ENCODE measurements at places on chromosomes 1 and 21.

- H3K27ac ChIP-seq = no peak overlapping the region
- no peak overlapping the region for H3K4me3 ChIP-seq
- H3K27me3 ChIP-seq = peaks cover 4% of the 10 kb centered on the region
- no peak for DNase-seq
- H3K36me3 ChIP-seq = no peaks in the 10 kb centered on the region
- H3K4me1 ChIP-seq = peaks cover 12% of the 10 kb centered on the region
Measured at GRCh38 chr1:25683177-25683576, 66.6 kb downstream of the MAN1C1 start.

GRCh38 chr1:165144757-165145397 is 211.6 kb downstream of the LMX1A start:
- H3K27ac ChIP-seq = no peak overlapping the region
- peak; percentile 80 for DNase-seq
- H3K4me3 ChIP-seq = no peak overlapping the region

DNA sequence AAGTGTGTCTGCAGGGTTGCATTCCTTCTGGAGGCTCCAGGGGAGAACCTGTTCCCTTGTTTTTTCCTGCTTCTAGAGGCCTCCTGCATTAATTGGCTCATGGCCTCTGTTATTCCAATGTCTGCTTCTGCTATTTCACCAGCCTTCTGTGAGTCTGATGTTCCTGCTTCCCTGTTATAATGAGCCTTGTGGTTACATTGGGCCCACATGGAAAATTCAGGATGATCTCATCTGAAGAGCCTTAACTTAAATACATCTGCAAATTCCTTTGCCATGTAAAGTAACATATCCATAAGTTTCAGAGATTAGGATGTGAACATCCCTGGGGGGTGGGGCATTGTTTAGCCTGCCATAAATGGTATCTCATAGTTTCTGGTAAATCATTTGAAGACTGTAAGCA is 181.1 kb downstream of the RWDD3 start:
- no peak for DNase-seq
- H3K4me3 ChIP-seq = no peak overlapping the region
- no peaks in the 10 kb centered on the region for H3K4me1 ChIP-seq
- peaks cover 4% of the 10 kb centered on the region for H3K27me3 ChIP-seq

GRCh38 chr1:246281639-246282038 is 225.4 kb downstream of the SMYD3 start:
- H3K27me3 ChIP-seq = no peaks in the 10 kb centered on the region
- H3K27ac ChIP-seq = no peak overlapping the region
- no peak overlapping the region for H3K4me3 ChIP-seq

DNA sequence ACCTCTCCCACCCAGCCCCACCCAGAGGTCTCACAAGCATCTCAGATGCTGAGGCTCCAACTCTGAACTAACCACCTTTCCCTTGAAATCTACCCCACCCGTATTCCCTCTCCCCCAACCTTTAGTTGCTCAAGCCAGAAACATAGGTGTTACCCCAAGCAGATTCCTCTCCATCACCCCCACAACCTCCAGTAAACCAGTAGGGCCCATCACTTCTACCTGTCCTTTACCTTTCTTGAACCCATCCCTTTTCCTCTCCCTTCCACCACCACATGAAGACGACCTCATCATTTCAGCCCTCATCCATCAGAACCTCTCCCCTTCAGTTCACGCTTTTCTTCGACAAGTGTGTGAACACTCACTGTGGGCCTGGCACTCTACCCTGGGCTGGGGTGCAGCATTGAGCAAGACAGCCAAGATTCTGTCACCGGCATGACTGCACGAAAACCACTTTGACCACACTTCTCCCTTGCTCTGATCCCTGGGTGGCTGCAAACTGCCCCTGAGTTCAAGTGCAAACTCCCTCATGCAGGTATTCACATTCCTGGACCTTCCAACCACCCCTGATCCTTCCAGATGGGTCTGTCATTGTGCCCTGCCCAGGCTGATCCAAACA is 65.5 kb upstream of the LAPTM5 start:
- H3K27ac ChIP-seq = peak overlapping the region; percentile 65
- peaks cover 53% of the 10 kb centered on the region for H3K27me3 ChIP-seq
- H3K4me1 ChIP-seq = peaks cover 39% of the 10 kb centered on the region
- no peaks in the 10 kb centered on the region for H3K36me3 ChIP-seq
- peak overlapping the region; percentile 70 for H3K4me3 ChIP-seq
- DNase-seq = no peak

- no peaks in the 10 kb centered on the region for H3K27me3 ChIP-seq
- no peak overlapping the region for H3K27ac ChIP-seq
- DNase-seq = no peak
- peaks cover 15% of the 10 kb centered on the region for H3K4me1 ChIP-seq
Measured at GRCh38 chr1:111236806-111237205, 9.3 kb downstream of the CHI3L2 start.
